ENCODE measurements at places on chromosomes 16 and 17. TPM values are rescaled to one million over a fixed set of nuclear protein-coding genes. Genes with fewer than 3 reads are reported as not detected.

SSTR5 gene
- not detected for total RNA-seq

GRCh38 chr16:75058806-75059205, 57.8 kb downstream of the LDHD start:
- H3K27ac ChIP-seq, result no peak overlapping the region
- no peaks in the 10 kb centered on the region for H3K36me3 ChIP-seq
- H3K4me1 ChIP-seq, result no peaks in the 10 kb centered on the region
- DNase-seq, result no peak

DNA sequence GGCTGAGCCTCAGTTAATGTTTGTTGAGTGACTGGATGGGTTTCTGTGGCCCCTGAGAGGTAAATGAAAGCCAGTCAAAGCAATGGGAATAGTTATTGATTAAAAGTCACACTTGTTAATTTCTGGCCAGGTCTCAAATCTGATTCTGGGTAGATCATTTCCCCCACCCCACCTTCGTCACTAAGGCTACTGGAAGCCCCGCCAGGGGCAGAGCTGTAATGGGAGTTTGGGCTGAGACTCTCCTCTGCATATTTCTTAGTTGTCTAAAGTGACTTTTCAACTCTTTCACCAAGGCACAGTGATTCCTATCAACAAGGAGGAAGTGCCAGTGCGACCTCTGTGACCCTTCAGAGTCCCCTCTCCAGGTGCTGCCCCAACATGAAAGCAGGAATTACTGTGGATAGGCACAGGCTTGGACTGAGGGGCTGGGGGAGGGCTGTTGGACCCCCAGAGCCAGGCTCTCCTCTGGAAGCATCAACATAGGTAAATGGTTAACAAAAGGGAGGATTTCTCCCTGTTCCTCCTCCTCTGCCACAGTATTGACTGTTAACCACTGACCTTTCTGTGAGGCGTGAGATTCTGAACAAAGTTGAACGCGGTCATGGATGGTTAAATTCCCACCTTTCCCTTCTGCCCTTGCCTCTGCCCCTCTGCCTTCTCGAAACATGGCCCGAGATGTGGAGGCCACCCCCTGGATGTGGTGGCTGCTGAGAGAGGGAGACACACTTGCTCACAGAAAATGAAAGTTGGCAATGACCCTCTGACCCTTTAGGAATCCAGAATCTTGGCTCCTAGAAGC, 20.8 kb upstream of the TBX2 start:
- peaks cover 1% of the 10 kb centered on the region for H3K36me3 ChIP-seq
- peaks cover 5% of the 10 kb centered on the region for H3K4me1 ChIP-seq
- no peak for DNase-seq
- no peak overlapping the region for H3K27ac ChIP-seq

DNA sequence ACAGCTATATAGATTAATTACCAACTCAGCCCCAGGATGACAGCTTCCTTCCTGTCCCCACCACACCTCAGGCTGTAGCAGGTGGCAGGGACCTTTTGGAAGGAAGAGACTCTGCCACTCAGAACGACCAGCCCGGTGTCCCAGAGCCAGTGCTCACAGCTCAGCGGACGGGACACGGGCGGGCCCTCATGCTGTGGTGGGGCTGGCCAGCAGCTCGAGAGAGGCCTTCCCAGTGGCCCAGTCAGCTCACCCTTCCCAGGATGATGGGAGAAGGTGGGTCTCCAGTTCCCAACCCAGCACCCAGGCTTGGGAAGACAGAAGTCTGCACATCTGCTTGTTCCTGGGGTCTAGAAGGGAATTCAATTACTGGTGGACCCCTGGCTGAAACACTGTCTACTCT, 10.5 kb downstream of the NUDT16L1 start:
- H3K4me3 ChIP-seq, result no peak overlapping the region
- H3K27ac ChIP-seq, result no peak overlapping the region
- DNase-seq, result no peak
- H3K4me1 ChIP-seq, result no peaks in the 10 kb centered on the region

- peak; percentile 65 for DNase-seq
- no peaks in the 10 kb centered on the region for H3K4me1 ChIP-seq
- H3K36me3 ChIP-seq, result no peaks in the 10 kb centered on the region
These were observed 24.2 kb downstream of the B9D1 start for GRCh38 chr17:19338031-19338990.

- peaks cover 42% of the 10 kb centered on the region for H3K4me1 ChIP-seq
- H3K4me3 ChIP-seq, result peak within 1 kb of the TSS; percentile 94
- no peaks in the 10 kb centered on the region for H3K27me3 ChIP-seq
- DNase-seq, result peak; percentile 96
- peaks cover 30% of the 10 kb centered on the region for H3K36me3 ChIP-seq
These were observed at the start of gene CYBC1 for GRCh38 chr17:82450357-82451106. TSS of gene CYBC1 (minus strand) at chr17:82450752. CDS start at chr17:82449254, 1,498 bp downstream.

DDX42 gene
- 160 TPM for total RNA-seq

CPHXL gene
- not detected for total RNA-seq

DNA sequence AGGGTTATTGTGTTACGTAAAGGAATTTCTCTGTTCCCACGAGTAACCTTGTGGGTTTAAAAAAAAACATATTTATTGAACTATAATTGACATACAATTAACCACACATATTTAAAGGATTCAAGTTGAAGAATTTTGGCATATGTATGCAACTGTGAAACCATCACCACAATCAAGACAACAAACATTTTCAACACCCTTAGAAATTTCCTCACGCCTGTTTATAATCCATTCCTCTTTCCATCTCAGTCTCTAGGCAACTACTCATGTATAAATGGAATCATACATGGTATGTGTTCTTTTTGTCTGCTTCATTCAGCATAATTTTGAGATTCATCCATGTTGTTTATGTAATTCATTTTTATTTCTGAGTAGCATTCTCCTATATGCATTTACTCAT, 104.0 kb downstream of the MRTFB start:
- no peak overlapping the region for H3K4me3 ChIP-seq
- H3K36me3 ChIP-seq, result peaks cover 9% of the 10 kb centered on the region
- H3K4me1 ChIP-seq, result no peaks in the 10 kb centered on the region
- H3K27me3 ChIP-seq, result no peaks in the 10 kb centered on the region

GRCh38 chr17:57110579-57111325, 25.7 kb downstream of the AKAP1 start:
- no peak overlapping the region for H3K4me3 ChIP-seq
- DNase-seq, result no peak
- H3K36me3 ChIP-seq, result peaks cover 46% of the 10 kb centered on the region
- no peak overlapping the region for H3K27ac ChIP-seq
- H3K4me1 ChIP-seq, result no peaks in the 10 kb centered on the region
- no peaks in the 10 kb centered on the region for H3K27me3 ChIP-seq

GRCh38 chr17:58520843-58521430, 6.5 kb upstream of the MTMR4 start:
- peaks cover 28% of the 10 kb centered on the region for H3K4me1 ChIP-seq
- no peaks in the 10 kb centered on the region for H3K27me3 ChIP-seq
- H3K27ac ChIP-seq, result peak overlapping the region; percentile 53

UBN1 gene
- 33.4 TPM for total RNA-seq

DNA sequence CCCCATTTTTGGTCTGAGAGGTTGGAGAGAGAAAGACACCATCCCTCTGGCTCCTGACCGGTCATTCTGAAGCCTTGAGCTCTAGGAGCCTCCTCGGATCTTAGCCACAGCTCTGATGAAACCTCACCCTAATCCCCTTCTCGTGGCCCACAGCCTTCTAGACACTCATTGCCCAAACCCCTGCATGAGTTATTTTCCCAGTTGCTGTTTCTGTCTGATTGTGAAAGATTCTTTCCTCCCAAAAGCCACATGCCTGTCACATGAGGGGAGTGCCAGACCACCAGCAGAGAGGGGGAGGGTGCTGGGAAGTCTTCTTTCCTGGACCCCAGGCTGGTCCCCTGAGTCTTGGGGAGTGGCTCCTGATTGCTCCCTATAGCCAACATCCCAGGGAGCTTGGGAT, 17.6 kb upstream of the ABR start:
- H3K27me3 ChIP-seq, result no peaks in the 10 kb centered on the region
- no peaks in the 10 kb centered on the region for H3K36me3 ChIP-seq
- H3K4me1 ChIP-seq, result peaks cover 65% of the 10 kb centered on the region
- H3K4me3 ChIP-seq, result no peak overlapping the region
- peak overlapping the region; percentile 80 for H3K27ac ChIP-seq

SYT17 gene
- 25.4 TPM for total RNA-seq

VTN gene
- 0.18 TPM for total RNA-seq

DNA sequence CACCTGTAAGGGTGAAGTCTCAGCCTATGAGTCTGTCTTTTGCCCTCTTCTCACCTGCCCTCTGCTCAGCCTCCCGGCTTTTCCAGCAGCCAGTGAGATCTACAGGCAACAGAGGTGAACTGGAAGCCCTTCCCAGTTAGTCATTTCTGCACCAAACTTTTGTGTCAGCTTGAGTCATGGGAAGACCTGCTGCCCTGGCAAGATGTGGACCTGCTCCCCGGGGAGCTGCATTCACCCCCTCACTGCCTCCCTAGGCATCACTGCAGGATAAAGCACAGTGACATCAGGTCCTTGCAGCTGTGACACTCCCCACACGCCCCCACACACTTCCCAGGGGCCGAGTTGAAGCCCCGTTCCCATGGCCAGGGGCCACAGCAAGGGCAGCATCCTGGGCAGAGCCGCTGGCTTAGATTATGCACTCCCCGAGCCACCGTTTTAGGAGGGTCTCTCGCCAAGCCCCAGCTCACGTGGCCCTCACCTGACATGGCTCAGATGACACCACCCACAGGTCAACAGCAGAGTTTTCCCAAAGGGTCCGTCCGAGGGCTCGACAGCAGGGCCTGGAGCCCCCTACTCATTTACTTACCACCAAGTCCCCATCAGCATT, 6.5 kb upstream of the ABR start:
- H3K27ac ChIP-seq, result no peak overlapping the region
- no peak overlapping the region for H3K4me3 ChIP-seq
- no peak for DNase-seq
- H3K27me3 ChIP-seq, result no peaks in the 10 kb centered on the region

GRCh38 chr16:29154088-29154487, 169.2 kb downstream of the LAT start:
- H3K4me3 ChIP-seq, result no peak overlapping the region
- no peak overlapping the region for H3K27ac ChIP-seq
- no peaks in the 10 kb centered on the region for H3K27me3 ChIP-seq
- no peak for DNase-seq
- peaks cover 9% of the 10 kb centered on the region for H3K4me1 ChIP-seq

SLC52A1 gene
- total RNA-seq, result 0.09 TPM

KRT27 gene
- not detected for total RNA-seq

DNA sequence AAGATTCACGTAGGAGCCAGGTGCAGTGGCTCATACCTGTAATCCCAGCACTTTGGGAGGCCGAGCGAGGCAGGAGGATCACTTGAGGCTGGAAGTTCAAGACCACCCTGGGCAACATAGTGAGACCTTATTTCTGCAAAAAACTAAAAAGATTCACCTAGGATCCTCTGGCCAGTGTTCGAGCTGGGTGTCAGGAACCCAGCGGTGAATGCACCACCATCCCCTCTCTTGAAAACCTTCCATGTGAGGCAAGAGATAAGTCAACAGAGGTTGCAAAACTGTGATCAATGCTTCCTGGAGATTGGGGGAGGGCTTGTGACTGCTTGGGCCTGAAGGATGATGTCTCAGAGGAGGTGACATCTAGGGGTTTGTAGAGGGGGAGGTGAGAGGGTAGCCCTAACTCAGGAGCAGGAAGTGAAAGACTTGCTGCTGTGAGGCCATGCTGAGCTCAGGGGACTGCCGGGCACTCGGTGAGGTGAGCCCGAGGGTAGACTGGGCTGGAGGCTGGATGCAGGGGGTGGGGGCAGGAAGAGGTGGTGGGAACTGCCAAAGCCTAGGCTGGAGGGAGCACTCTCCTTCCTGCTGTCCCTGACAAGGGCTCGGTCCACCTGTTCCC, 11.7 kb downstream of the GJD3 start:
- H3K27me3 ChIP-seq, result no peaks in the 10 kb centered on the region
- H3K4me3 ChIP-seq, result no peak overlapping the region
- H3K27ac ChIP-seq, result peak overlapping the region; percentile 64
- DNase-seq, result no peak
- H3K36me3 ChIP-seq, result peaks cover 67% of the 10 kb centered on the region

- no peaks in the 10 kb centered on the region for H3K27me3 ChIP-seq
- DNase-seq, result no peak
- H3K4me3 ChIP-seq, result no peak overlapping the region
- no peak overlapping the region for H3K27ac ChIP-seq
- H3K4me1 ChIP-seq, result peaks cover 3% of the 10 kb centered on the region
- peaks cover 84% of the 10 kb centered on the region for H3K36me3 ChIP-seq
These were observed 12.6 kb downstream of the UBN1 start for GRCh38 chr16:4859900-4860255.

All from activated B cell treated with CpG ODN at 0.5 μM for 24 hours (primary cell).